ENCODE measurements at places on chromosomes 16 and 17.

DNA sequence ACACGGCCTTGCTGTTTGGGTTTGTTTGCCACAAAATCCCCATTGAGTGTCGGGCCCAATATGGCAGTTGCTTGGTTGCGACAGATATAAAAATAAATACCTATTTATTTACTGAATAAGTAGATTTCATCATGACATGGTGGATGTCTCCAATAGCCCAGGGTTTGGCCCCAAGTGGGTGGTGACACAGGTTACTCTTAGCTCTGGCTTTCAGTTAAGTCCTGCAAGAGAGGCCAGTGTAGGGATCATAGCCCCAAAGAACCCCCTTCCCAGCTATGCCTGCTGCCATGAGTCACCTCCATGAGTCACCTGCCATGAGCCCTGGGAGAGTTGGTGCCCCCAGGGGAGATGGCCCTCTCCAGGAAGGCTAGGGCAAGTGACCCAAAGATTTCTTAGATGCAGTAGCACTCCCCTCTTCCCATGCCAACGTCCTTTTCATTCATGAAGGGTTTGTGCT lies 78.7 kb upstream of the LGALS9 start:
- DNase-seq: no peak

- DNase-seq: no peak
Measured at GRCh38 chr17:52048137-52048898, 110.2 kb downstream of the CA10 start.

DNA sequence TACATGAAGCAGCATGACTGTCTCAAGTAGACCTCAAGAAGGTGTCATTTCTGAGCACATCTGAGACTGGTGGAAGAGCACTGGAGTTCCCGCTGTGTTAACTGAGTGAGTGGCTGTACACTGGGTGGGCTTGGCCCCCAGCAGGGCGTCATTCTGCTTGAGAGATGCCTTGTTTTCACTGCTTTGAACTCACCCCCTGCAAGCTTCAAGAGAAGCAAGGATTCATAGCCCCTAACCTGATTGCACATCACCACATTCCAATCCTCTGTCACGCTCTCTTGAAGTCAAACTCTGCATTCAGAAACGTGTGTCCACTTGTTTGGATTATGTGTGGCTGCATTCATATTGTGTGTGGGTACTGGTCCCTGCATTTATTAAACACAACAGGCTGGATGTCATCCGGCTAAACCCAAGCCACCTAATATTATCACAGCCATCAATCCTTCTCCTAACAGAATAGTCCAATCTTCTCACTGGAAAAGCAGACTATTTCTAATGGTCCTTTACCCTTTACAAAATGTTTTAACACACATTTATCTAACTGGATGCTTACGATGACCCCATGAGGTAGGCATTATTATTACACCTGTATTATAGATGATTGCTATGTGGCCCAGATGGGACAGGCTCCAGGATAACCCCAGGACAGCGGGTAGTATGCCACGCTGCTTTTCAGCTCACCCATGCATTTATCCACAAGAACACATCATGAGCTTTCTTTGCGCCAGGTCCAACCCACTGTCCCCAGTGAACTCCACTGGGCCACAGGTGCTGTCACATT lies 76.3 kb downstream of the USP31 start:
- no peak for DNase-seq

DNA sequence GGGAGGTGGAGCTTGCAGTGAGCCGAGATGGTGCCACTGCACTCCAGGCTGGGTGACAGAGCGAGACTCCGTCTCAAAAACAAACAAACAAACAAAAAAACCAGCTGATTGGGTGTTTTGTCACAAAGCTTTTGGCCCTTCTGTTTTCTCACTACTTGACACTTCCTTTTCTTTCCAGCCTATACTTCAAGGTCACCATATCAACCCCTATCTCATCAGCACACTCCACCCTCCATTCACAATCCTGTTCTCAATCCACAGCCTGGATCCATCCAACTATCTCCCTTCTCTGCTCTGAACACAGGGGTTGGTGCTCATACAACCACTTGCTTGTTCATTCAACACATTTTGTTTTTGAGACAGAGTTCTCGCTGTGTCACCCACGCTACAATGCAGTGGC lies 6.6 kb upstream of the MED11 start:
- no peak for DNase-seq

- peak; percentile 8 for DNase-seq
Measured at GRCh38 chr16:10362077-10362863, 23.6 kb upstream of the ATF7IP2 start.

DNA sequence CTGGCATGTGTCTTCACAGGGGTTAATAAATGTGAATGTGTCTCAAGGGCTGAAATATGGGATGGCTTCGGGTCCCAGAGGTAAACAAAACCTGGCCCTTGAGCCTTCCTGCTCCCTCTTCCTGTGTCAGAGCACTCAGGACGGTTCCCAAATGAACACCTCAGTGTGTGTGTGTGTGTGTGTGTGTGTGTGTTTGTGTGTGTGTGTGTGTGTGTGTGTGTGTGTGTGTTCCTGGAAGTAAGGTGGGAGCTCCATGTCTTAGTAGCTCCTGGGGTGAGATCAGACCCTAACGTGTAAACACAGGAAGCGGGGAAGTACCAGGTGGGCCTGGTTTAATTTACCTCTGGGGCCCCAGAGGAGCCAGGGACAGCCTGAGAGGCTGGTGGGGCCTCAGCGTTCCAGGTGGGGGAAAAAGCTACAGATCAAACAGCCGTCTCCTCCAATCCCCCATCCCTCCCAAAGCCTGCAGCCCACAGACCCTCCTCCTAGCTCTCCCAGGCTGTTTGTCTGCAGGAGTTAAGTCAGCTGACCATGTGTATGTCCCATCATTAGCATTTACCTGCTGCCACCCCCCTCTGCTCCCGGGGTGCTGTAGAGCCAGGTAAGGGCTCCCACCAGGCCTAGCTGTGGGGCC lies 6.1 kb downstream of the KIF19 start:
- DNase-seq: no peak

- DNase-seq: no peak
Measured at GRCh38 chr17:4795168-4795567, 796 bp upstream of the PSMB6 start.

DNA sequence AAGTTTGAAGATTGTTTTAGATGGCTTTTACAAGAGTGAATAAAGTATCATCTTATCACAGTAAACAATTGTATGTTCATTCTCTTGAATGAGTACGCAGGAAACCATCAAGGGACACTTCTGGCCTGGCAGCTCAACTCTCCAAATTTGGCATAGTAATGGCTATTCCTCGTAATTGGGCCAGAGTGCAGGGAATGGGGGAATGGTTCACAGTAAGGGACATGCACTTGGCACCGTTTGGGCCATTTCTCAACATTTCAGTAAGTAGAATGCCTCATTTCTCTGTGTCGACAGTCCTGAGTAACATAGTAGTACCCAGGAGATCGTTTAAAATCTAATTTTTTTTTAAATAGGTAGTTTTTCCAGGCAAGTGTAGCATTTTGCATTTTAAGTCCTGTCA lies 309.6 kb downstream of the KCNJ2 start:
- DNase-seq: no peak

- DNase-seq: peak; percentile 74
Measured at GRCh38 chr17:21119247-21119918, 7.4 kb upstream of the DHRS7B start.

- no peak for DNase-seq
Measured at GRCh38 chr16:3035972-3036725, 595 bp downstream of the BICDL2 start.

Data from CD4-positive, alpha-beta T cell treated with Interleukin-6 at 100 ng/mL for 8 hours (primary cell).